ENCODE measurements at places on chromosomes 6 and 20.
A peak's percentile ranks its signal among the peaks of the same experiment; 100 is the strongest.

DNA sequence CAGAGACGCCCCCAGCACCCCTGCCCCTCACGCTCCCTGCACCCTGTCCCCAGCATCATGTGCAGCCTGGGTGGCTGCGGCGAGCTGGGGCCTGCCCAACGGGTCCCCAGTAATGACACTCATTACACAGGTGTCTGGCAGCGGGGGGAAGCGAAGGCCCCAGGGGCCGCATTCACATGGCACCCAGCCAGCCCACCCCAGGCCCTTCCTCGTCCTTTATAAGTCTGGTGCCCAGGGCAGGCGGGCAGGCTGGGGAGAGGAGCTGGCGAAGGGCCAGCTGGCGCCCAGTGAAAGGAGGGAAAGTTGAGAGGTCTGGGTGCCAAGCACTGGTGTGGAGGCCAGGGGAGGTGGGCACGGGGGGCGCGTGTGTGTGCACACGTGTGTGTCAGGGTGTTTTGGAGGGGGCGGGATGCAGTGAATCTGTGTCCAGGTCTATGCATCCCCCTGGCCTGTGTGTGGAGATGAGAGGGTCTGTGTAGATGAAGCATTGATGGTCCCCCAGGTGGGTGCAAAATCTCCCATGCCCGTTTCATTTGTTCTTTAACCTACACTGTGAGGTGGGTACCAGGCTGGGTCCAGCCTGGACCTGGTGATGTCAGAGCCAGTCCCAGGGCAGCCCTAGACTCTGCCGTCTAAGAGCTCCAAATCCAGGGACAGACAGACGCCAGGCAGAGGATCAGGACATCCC, 105.3 kb downstream of the CEBPB start:
- no peak for DNase-seq

- DNase-seq: no peak
Measured at GRCh38 chr20:5691918-5692618, 58.1 kb upstream of the SHLD1 start.

GRCh38 chr20:19419396-19419795, 207.0 kb downstream of the SLC24A3 start:
- DNase-seq: no peak

- DNase-seq: peak; percentile 43
Measured at GRCh38 chr6:33983109-33983716, 162.7 kb downstream of the GRM4 start.

DNA sequence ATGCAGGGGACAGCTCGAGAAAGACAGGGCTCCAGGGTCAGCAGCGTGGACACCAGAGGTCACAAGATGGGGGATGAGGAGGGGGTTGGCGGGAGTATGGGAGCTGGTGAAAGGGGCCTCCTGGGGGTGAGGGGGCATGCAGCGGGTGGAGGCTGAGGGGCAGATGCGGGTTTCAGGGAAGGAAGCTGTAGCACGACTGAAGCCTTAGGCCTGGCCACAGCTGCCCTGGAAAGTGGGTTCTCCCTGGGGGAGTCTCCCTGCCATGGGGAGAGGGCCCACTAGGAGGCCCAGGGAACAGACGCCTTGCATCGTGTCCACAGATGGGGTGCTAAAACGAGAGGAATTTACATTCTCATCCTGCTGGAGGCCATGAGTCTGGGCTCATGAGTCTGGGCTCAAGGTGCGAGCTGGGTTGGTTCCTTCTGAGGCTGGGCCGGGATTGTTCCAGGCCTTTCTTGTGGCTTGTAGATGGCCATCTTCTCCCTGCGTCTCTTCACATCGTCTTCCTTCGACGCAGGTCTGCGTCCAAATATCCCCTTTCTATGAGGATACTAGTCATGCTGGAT, 18.0 kb downstream of the APCDD1L start:
- no peak for DNase-seq

GRCh38 chr20:61697666-61698597, 367.7 kb downstream of the TAF4 start:
- DNase-seq: no peak

GRCh38 chr6:112223070-112223861, 31.1 kb downstream of the LAMA4 start:
- no peak for DNase-seq

- no peak for DNase-seq
Measured at GRCh38 chr6:106102967-106103727, 17.0 kb downstream of the PRDM1 start.

- DNase-seq: no peak
Measured at GRCh38 chr6:41670703-41671360, 32.6 kb downstream of the MDFI start.

DNA sequence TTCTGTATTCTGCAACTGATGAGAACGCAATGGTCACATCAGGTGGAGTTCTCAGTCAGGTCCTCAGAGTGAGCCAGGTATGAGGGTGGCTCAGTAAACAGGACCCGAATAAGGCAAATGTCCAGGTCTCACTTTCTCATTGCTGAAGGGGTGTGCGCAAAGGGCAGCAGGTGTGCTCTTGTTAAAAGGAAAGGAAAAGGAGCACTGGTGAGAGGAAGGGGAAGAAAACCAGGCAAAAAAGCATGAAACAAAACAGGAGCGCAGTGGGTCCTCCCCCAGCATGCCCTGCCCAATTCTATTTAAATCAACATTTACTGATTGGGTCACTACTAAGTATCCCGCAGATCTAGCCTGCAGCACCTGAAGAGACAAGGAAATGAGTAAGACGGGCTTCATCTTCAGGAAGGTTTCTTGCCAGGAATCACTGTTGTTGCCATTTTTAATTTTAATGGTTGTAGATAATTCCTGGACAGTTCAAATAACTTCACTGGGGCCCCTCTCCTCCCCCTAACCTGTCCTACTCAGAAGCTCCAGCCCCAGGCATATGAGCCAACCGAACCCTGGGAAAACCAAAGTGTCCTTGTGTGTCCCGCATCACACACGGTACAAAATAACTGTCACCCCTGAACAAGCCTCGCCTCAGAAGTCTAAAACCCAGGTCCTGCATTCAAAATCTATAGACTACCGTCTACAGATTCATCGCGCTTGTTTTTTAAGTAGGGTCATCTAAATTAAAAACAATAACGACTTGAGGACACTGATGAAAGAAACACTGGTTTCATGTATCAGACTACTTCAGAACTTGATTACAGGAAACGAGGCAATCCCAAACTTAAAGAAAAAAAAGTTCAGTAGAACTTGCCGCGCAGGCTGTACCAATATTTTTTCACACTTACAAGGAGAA, 980 bp downstream of the MBOAT1 start:
- DNase-seq: peak; percentile 22

DNA sequence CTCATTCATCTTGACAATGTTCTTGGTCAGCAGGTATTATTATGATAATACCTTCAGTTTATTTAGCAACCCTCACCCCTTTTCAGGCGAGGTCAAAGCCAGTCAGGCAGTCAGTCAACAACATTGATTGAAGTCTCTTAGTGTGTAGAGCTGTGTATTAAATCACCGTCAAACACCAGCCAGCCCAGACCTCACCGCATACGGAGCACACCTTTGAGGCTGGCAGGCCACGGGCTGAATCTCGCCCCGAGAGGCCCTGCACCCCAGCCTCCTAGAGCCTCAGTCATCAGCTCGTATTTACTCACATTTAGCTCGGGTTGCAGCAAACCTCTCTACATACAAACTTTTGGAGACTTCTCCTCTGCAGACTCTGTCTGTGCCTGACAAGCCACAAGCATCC, 36.0 kb upstream of the FOXA2 start:
- DNase-seq: no peak

DNA sequence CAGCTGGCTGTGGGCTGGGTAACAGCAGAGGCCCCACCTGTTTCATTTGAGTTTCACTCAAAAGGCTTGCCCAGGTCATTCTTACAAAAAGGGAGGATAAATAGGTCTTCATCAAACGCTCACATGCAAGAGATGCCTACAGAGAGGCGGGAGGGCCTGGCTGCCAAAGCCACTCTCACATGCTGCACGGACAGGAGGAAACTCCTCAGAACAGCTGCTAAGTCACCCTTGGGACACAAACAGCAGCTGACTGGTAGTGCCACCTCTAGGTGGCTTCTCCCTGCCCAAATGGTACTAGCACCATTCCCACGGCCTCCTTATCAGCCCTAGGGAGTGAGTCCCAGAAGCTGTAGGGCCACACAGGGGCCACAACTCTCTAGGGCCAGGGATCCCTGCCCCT, 23.8 kb downstream of the SLC22A23 start:
- no peak for DNase-seq

DNA sequence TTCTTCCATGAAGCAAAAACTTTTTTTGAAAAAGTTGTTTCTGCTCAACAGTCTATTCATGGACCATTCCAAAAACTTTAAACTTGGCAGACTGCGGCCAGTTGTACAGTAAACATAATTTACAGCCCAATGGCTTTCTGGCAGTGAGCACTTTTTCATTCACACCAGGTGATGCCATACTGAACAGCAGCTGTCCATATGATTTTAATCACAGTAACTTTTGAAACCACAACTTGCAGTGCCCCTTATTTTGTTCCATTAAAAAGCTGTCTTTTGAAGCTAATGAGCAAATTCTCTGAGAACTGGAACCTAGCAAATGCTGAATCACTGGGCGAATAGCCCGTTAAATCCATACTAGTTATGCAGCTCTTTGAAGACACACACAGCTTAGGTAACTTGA, 576.6 kb downstream of the PTPRT start:
- no peak for DNase-seq

- no peak for DNase-seq
Measured at GRCh38 chr6:131084982-131085381, 21.9 kb upstream of the EPB41L2 start.

DNA sequence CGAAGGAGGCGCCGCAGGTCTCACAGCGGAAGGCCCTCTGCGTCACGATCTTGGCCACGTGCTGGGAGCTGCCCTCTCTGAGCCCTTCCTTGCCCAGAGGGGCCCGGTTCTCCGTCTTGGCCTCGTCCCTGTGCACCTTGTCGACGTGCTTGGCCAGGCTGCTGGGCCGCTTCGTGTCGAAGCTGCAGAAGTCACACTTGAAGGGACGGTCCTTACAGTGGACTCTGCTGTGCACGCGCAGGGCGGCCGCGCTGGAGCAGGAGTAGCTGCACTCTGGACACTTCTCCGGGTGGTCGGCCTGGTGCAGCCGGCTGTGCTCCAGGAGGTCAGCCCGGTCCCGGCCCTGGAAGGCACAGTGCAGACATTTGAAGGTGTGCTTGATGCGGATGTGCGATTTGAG, 106.9 kb downstream of the ZFP64 start:
- DNase-seq: no peak

- no peak for DNase-seq
Measured at GRCh38 chr6:108671790-108672189, 111.1 kb downstream of the FOXO3 start.

DNA sequence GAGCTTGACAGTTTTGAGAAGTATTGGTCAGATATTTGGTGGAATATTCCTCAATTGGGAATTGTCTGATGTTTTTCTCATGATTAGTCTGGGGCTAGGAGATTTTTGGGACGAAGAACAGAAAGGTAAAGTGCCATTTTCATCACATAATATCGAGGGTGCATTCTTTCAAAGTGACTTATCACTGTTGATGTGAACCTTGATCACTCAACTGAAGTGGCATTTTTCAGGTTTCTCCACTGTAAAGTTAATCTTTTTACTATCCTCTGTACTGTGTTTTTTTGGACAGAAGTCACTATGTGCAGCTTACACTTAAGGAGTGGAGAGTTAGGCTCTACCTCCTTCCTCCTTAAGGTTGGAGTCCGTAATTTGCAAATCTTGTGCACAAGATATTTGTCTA, 39.2 kb downstream of the PTCHD4 start:
- no peak for DNase-seq

DNA sequence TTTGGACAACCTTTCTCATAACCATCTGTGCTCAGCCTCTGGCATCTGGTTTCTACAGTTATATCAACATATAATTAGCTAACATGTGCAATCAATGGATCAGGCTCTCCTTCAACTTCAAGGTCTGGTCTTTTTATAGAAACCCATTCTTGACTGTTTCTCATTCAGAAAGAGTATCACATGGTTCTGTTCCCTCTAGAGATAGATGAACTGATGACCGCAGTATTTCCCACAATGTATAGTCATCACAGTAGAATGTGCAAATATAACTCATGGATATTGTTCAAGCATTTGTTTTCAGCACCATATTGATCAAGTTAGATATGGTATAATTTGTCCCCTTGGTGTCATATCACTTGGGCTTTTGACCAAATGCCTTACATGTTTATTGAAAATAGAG, 656.2 kb downstream of the FRK start:
- DNase-seq: no peak

DNA sequence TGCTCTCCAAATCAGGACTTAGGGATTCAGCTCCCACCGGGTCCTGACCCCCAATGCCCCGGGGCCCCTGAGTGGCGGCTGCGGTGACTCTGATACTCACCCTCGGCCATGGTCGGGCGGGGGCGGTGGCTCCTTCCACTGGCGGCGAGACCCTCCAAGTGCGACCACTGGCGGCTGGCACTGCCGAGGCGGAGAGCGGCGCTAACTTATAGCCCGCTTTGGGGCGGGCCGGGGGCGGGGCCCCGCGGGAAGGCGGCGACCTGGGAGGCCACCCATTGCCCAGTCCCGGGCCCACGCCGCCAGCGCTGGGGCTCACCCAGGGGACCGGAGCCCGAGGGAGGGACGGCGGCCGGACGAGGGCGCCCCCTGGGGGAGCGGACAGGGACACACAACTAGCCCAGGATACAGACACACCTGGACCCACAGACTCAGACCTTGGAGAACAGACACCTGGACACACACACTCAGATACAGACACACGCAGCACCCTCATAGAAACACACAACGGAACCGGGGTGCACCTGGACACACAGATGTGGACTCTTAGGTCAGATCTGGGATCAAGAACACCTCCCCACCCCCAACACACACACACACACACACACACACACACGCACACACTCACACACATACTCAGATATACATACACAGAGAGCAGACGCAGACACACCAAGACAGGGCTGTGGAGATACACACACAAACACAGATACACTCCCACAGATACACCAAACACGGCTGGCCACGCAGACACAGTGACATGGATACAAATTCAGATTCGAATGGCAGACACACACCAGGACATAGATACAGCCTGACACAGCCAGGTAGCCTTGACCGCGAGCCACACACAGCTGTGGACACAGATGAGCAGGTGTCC, at the start of gene TGM2:
TSS of gene TGM2 (minus strand) at position 182 of the 877 bp plus-strand sequence. CDS start at position 110, 72 bp downstream.
- DNase-seq: peak; percentile 91

DNA sequence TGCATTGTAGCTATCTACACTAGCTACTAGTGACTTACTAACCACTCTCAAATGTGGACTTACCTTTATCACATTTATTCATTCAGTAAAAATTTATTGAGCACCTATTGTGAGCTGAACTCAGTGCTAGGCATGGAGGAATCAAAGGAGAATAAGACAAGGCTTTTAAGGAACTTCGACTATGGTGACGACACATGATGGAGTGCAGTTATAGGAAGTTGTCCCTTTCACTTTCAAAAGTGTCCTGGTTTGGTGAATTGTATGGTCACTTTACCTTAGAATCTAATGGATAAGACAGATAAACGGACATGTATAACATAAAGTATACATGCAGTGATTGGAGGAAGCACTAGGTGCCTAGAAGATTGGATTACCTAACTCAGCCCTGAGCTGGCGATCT, 4.3 kb downstream of the AKAP7 start:
- no peak for DNase-seq

GRCh38 chr20:17227669-17228623, 1.1 kb downstream of the PCSK2 start:
- no peak for DNase-seq

GRCh38 chr6:132381381-132381780, 19.9 kb downstream of the MOXD1 start:
- DNase-seq: no peak

All from trophoblast cell (in vitro differentiated cells and primary cell).